KBM-7 (cell line): ENCODE measurements at places on chromosomes 1 and 21.
A peak's percentile ranks its signal among the peaks of the same experiment; 100 is the strongest.

DNA sequence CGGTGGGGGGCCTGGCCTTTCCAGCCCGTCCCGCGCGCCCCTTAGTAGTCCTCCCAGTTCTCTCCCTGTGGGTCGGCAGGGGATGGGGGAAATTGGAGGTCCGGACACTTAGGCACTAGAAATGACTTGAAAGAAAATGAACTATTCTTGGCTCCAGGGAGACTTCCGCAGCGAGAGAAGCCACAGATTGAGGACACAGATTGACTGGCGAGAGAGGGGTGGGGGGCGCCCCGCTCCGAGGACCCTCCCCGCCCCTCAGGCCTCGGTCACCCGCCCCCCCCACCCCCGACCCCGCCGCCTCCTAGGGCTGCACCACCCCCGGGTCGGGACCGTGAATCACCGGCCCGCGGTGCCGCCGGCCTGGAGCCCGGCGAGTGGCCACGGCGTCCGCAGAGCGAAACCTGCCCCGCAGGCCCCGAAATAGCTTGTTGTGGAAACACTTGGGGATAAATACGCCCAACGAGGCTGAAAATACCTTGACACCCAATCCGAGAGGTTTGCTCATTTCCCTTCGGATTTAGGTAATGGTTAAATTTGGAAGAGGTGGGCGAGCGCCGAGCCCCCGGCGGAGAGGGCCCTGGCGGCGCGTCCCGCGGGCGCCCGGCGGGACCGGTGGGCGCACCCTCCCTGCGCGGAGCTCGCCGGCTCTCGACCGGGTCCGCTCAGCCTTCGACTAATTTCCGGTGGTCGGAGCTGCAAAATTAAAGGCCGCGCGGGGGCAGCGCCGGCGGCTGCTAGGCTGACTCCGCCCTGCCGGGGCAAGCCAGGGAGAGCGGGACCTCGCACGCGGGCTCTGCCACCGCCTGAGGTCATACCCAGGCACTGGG lies at the start of gene GFI1:
Gene GFI1, minus strand, starts transcription at position 675 of the 827 bp plus-strand sequence. CDS start 3,438 bp downstream, outside the sequence.
- DNase-seq: peak; percentile 86

DNA sequence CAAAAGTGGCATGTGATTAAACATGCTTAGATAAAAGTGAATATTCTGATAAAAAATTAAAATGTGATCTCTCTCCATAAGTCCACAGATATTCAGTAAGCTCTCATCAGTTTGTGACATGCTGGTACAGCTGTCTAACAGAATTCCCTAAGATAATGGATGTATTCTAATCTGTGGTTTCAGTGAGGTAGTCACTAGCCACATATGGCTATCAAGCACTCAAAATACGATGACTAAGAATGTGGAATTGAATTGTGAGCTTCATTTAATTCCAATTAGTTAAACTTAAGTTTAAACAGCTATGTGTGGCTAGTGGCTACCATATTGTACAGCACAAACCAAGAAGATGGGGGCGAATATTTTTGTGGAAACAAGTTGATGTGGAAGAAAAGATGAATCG lies 4.1 kb upstream of the REG4 start:
- DNase-seq: no peak

GRCh38 chr1:115156826-115157468 lies 67.6 kb upstream of the TSPAN2 start:
- DNase-seq: no peak

DNA sequence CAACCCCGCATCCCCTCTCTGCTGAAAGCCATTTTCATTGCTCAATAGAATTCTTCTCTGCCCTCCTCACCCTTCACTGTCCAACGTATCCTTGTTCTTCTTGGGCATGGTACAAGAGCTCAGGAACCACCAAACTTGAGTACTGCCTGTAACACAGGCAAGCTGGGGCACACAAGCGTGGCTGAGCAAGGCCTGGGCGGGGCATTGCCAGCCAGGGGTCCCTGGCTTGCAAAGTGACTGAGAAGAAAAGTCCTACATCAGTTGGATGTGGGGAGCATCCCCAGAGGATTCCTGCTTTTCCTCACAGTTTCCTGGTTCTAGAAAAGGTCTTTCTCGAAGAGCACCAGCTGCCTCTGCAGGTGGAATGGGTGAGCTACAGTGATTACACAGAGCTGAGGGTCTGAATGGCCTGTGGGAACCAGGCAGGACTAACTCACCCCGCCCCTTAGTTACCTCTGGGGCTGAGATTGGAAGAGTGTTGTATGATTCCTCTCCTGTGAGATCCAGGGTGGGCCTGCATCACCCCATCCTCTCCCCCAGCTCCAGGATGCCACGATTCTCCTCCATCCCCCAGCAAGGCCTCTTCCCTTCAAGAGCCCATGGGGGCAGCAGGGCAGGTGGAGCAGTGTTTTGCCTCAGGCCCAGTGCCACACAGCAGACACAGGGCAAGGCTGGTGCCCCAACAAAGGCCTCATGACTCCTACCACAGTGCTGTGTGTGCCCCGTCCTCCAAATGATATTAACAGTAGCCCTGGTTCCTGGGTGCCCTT lies 121.9 kb downstream of the MATN1 start:
- DNase-seq: no peak

DNA sequence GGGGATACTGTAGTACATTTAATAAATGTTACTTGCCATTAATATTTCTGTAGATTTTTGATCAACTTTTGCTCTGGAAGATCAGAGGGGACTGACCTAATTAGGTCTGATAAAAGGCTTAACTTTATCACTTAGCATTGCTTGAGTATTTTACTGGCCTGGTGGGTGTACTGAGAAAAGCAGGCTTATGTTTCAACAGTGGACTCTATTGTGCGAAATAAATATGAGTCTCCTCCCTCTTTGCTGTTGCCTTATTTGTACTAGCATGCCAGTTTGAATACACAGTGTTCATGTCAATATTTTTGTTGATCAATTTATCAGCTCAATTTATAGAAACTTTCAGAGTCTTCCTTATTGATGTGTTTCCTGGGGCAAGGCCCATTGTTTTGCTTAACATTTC lies 49.1 kb downstream of the EBNA1BP2 start:
- no peak for DNase-seq

- no peak for DNase-seq
These were observed 36.4 kb upstream of the CFAP126 start for GRCh38 chr1:161404051-161404597.

GRCh38 chr1:43214501-43215444 lies 42.6 kb downstream of the CFAP57 start:
- DNase-seq: no peak

DNA sequence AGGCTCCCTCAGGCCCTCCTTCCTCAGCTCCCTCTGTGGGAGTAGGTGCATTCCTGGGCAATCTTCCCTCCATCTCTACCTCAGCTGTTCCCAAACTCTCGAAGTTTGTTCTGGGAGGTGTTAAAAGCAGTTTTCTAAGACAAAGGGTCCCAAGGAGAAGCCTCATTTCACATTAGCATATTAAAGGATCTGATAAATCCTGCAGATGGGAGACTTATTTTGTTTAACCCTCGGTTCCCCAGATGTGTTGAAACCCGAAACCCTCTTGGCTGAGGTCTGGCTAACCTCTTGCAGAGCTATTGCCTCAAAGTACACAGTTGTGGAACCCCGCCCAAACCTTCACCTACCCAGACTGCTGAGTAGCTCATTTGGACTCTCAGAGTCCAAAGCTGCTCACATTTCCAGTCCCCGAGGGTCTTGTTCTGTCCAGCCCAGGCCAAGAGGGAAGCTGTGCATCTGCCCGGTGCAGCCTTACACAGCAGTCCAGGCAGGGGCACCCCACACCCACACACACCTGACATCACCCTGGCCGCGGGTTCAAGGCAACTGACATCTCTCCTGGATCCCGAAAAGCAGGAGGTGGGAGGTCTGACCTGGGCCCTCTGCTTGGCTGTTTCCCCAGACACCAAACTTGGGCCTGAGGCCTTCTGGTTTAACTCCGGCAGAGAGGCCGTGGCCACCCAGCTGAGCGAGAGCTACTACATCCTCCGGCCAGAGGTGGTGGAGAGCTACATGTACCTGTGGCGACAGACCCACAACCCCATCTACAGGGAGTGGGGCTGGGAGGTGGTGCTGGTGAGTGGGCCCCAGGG lies 19.5 kb upstream of the SELENON start:
- no peak for DNase-seq

- no peak for DNase-seq
These were observed 550 bp upstream of the SYT11 start for GRCh38 chr1:155858800-155859233.

DNA sequence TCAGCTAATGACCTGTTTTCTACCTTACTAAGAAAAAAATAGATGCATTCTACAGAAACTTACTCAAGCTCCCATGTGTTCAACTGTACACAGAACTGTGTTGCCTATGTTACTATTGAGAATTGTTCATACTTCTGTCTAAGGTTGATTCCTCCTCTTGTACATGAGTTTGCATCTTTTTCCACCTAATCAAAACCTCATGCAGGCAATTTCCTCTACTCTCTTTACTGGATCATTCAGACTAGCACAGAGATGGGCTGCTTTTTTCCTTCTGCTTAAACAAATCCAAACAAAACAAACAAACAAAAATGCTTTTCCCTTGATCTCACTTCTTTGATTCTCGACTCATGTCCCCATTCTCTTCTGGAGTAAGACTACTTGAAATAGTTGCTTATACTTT lies 58.8 kb upstream of the PTGFR start:
- DNase-seq: no peak

DNA sequence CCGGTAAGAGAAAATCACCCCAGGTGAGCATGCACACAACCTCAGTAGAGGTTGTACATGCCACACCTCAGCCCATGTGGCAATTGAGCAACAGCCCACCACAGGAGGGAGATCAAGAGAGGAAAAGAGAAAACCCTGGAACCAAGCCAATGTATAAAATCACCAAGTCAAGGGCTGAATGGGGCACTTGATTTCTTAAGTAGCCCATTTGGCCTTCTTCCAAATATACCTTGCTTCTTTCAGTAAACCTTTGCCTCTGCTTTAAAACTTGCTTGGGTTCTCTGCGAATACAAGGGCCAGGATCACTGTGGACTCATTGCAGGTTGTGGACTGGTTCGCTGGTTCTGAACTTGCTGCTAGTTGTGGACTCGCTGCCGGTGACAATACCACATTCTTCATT lies 1814.0 kb downstream of the PLA2G4A start:
- no peak for DNase-seq

GRCh38 chr1:53001128-53001527 lies 60.9 kb upstream of the PODN start:
- peak; percentile 24 for DNase-seq

DNA sequence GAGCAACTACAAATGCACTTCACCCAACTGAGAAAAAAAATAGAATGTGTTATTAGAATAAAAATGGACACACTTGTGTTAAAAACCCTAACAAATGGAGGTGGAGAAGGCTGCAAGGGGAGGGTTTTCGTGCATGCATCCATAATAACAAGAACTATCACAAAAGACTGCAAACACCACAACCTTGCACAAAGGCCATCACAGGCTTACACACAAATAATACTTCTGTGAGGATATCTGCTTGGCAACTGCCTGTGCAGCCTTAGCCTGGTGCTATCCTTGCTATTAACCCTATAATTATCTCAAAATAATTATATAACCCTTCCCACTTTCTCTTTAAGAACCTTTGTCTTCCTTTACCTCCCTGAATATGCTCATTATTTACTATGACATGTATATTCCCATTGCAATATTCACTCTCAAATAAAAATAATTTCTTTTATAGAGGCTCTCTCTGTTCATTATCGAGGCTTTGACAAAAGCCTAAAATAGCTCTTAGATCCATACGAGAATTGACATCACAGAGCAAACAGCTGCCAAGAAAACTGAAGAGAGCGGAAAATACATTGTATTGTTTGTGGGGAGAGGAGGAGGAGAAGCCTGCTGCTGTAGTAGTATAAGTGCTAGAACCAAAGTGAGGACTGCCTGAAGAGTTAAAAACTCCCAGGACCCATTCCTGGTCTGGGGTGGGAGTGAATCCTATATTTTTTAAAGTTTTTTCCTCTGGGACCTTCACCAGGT lies 1768.7 kb downstream of the BRINP3 start:
- no peak for DNase-seq

- no peak for DNase-seq
These were observed 43.0 kb downstream of the SNX7 start for GRCh38 chr1:98704474-98704873.

- DNase-seq: no peak
These were observed 7.3 kb downstream of the C1orf174 start for GRCh38 chr1:3892748-3893147.

DNA sequence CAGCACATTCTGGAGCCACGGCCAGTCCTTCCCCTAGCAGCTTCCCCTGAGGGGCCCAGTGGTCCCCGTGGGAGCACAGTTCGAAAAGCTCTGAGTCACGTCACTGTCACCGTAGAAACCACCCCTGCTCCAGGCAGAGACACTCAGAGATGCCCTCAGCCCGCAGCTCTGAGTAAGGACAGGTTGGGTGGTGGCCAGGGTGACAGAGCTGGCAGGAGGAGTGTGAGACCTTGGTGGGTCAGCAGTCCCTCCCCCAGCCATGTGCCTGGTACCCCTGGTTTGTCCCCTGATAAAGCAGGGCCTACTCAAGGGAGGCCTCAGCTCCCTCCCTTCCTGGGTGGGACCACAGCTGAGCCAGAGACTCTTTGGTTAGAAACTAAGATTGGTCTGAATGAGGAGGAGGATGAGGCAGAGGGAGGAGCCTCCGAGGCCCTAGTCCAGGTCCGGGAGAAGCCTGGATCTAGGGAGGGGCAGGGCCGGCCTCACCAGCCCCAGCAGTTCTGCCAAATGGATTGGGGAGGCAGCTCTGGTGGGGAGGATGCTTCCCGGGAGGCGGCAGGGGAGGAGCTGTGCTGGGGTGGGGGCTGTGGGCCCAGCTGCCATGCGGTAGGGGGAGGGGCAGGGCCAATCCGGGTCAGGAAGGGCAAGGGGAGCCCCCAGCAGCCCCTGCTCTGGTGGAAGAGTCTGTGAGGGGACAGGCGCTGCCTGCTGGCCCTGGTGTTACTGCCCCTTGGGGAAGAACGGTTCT lies 55.2 kb downstream of the SLC9A1 start:
- DNase-seq: no peak

GRCh38 chr1:2400950-2401649 lies 9.5 kb downstream of the RER1 start:
- no peak for DNase-seq

GRCh38 chr1:51669816-51670215 lies 52.9 kb downstream of the OSBPL9 start:
- DNase-seq: no peak

- no peak for DNase-seq
These were observed 26.2 kb upstream of the ZBTB21 start for GRCh38 chr21:42036313-42036712.

DNA sequence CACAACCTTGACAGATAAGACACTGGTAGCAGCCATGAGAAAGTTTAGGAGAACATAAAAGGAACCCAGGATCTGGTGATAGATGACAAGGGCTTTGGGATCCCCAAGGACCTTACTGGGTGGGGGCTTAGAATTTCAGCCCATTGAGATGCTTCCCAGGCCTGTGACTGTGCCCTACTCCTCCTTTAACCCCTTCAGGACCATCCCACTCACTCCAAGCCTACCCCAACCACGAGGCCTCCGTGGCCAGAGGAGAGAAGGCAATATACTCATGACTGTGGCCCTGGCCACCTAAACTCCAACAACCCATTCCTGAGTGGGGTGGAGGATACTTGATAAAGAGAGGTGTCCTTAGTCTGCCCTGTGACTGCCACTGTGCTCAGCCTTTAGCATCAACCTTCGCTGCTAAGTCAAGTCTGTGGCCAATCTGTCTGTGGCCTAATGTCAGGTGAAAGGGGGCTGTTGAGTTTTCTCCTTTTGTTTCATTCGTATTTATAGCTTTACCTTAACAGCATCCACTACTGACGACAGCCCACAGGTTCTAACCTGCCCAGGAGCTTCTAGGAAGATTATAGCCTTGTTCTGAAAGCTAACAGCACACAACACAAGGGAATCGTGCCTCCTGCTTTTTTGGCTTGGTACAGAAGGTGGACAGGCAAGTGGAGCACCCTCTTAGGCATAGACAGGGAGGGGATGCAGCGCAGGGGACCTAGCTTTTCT lies 16.9 kb upstream of the BCAR3 start:
- DNase-seq: no peak

GRCh38 chr21:31509194-31510017 lies 150.1 kb upstream of the SOD1 start:
- peak; percentile 35 for DNase-seq
